Peyer's patch (tissue), 4 donors: ENCODE measurements at places on chromosomes 4 and X. TPM values are rescaled to one million over a fixed set of nuclear protein-coding genes. Genes with fewer than 3 reads are reported as not detected.

The TASL gene
- total RNA-seq = 1.9 TPM

DNA sequence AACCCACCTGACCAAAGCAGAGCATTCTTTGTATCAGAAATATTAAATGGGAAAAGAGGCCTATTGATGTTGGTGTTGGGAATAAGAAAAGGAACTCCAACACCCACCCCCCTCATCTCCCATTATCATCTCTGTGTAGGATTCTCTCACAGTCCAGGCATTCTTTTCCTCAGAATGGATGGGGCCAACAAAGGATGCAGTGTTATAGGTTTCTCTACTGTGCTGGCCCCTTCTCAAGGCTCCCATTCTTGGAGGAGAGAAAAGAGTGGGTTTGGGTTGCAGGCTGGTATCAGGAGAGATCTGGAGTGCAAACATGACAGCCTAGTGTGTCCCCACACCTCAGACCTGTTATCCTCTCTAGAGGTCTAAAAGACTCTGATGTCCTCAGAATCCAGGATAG is 59.6 kb downstream of the UGT8 start:
- no peaks in the 10 kb centered on the region for H3K36me3 ChIP-seq
- no peaks in the 10 kb centered on the region for H3K27me3 ChIP-seq
- H3K4me3 ChIP-seq = no peak overlapping the region
- H3K27ac ChIP-seq = no peak overlapping the region
- no peaks in the 10 kb centered on the region for H3K4me1 ChIP-seq
- DNase-seq = no peak

DNA sequence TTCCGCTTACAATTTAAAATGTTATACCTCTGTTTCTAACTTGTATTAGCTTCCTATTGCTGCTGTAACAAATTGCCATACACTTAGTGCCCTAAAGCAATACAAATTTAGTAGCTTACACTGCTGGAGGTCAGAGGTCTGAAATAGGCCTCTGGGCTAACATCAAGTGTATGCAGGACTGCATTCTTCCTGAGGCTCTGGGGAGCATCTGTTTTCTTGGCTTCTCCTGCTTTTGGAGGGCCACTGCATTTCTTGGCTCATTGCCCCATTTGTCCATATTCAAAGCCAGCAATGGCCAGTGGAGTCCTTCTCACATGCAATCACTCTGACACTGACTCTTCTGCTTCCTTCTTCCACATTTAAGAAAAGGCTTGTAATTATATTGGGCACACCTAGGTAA is 639.8 kb upstream of the INTU start:
- H3K27me3 ChIP-seq = no peaks in the 10 kb centered on the region
- no peaks in the 10 kb centered on the region for H3K4me1 ChIP-seq
- H3K36me3 ChIP-seq = no peaks in the 10 kb centered on the region
- no peak overlapping the region for H3K4me3 ChIP-seq
- DNase-seq = no peak

The HSFX4 gene
- total RNA-seq = not detected

- H3K4me3 ChIP-seq = peak overlapping the region; percentile 64
- H3K36me3 ChIP-seq = no peaks in the 10 kb centered on the region
- H3K4me1 ChIP-seq = no peaks in the 10 kb centered on the region
- peak overlapping the region; percentile 91 for H3K27ac ChIP-seq
- DNase-seq = peak; percentile 48
Measured at GRCh38 chr4:2009651-2010233, 968 bp upstream of the NELFA start.

The FGD1 gene
- total RNA-seq = 0.88 TPM

DNA sequence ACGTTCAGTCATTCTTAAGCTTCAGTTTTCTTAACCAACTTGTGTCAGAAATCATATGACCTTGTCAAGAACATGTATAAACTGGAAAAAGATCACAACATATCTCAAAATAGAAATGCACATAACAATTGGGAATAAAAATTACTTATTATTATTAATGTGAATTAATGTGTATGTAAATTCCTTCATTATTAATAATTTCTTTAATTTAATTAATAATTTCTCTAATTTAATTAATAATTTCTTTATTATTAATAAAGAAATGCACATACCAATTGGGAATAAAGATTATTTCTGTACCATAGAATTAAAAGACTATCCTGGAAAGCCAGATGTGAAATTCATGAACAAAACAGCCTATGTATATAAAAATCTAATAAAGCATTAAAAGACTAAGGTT is 718.5 kb upstream of the PCDH7 start:
- H3K4me1 ChIP-seq = no peaks in the 10 kb centered on the region
- H3K36me3 ChIP-seq = no peaks in the 10 kb centered on the region
- H3K27ac ChIP-seq = no peak overlapping the region
- H3K4me3 ChIP-seq = no peak overlapping the region
